Jurkat, Clone E6-1 (cell line): ENCODE measurements at places on chromosomes 12 and 14.

DNA sequence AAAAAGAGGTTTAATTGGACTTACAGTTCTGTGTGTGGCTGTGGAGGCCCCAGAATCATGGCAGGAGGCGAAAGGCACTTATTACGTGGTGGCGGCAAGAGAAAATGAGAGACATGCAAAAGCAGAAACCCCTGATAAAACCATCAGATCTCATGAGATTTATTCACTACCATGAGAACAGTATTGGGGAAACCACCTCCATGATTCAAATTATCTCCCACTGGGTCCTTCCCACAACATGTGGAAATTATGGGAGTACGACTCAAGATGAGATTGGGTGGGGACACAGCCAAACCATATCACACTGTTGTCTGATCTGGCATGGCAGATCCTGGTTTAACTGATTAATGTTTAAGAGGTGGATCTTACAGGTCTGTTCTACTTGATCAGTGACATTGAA is 5.6 kb downstream of the DDX47 start:
- DNase-seq: no peak

DNA sequence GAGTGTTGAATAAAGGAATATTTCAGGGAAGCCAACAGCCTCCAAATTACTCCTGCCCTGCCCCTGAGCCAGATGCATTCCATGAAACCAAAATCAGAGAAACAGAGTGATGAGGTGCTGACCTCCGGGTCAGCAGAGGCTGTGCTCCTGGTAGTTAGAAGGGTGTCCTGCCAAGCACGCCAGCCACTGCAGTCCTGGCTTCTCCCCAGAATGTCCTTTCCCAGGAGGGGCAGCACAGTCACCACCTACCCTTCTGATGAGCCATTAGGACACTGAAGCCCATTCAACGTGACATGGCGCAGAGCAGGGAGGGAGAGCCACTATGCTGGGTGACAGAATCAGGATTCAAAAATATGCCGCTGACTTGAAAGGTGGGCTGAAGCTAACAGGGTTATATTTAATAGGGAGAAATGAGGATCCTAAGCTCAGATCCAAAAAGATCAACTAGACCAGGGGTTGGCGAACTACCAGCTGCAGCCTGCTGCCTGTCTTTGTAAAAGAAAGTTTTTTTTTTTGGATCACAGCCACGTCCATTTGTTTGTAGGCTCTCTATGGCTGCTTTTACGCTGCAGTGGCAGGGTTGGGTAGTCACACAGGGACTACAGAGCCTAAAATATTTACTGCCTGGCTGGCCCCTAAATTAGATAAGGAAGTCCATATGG is 34.5 kb upstream of the PLEK2 start:
- DNase-seq: no peak

DNA sequence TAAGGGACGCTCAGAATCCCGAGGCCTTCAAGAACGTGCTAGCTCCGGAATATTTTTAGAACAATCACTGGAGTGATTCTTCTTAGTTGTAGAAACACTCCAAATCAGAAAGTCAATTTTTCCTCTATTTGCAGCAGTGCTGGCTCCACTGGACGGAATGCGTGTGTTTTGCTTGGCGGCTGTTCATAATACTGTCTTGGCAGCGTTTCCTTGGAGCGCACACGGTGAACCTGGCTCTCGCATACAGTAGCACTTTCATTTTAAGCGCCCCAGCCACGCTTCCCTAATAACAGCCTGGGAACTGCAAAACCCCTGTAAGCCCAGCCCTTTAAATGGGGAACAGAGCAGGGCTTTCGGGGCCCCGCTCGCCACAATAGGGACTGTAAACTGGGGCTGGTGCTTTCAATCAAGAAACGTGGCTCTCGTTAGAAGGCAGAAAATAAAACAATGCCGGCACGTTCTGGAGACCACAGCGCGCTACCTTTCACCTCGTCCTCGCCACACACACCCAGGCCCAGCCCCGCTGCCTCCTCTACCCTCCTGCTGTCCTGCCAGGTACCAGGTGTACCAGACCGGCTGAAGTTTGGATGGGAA is 79.9 kb downstream of the BCL11B start:
- no peak for DNase-seq

- DNase-seq: no peak
These were observed 143.4 kb upstream of the C14orf180 start for GRCh38 chr14:104436047-104436591.

DNA sequence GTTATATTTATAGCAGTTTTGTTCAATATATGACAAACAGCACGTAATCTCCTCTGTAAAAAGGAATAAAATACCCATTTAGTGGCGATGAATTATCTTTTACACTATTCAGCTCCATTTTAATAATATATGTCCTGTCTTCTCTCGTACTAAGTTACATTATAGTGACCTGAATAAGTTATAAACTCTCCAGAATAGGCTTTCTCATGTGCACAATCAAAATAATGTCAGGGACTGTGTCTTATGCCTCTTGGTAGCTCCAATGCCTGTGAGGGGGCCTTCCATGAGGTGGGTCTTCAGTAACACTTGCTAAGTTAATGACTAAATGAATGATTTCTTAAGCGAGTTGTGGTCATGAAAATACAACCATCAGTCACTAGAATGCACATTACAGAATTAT is 150.9 kb downstream of the MDGA2 start:
- no peak for DNase-seq

DNA sequence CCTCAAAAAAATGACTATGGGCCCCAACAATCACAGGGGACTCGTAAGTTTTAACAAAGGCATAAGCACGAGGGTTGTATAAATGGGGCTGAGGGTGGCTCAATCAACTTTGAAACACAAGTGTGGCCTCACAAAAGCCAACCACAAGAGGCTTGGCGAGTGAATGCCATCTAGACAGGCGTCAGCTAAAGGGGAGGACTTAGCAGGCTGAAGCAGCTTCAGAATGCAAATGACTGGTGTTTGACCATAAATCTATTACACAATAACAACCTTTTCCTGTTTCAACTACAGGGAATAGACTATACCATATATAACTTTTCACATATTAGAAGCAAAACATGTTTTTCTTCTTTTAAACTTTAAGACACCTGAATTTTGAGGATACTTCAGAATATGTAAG is 777.9 kb downstream of the FSCB start:
- DNase-seq: no peak

DNA sequence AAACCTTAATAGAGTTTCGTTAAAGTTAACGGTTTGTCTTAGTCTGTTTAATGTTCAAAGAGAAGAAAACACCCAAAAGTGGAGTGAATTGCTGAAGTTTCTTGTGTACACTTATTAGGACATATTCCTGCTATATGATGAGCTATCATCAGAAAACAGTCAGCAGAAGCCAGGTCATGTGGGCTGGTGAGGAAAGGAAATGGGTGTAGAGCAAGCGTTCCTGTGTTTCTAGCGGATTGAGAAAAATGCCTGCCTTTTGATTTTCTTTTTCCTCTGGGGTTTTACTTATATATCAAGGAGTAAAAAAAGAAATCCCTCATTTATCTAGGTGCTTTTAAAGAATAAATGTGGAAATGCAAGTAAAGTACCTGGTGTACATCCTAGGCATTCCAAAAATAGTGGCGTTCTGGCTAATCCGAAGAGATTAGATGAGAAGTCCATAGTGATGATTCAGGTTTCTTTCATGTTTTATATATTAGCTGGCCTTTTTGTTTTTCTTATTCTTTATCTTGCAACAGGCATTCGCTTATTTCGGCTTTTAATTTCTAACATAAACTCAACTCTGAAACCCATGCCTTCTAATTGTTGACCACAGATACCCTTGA is 50.7 kb downstream of the FLRT2 start:
- DNase-seq: no peak

DNA sequence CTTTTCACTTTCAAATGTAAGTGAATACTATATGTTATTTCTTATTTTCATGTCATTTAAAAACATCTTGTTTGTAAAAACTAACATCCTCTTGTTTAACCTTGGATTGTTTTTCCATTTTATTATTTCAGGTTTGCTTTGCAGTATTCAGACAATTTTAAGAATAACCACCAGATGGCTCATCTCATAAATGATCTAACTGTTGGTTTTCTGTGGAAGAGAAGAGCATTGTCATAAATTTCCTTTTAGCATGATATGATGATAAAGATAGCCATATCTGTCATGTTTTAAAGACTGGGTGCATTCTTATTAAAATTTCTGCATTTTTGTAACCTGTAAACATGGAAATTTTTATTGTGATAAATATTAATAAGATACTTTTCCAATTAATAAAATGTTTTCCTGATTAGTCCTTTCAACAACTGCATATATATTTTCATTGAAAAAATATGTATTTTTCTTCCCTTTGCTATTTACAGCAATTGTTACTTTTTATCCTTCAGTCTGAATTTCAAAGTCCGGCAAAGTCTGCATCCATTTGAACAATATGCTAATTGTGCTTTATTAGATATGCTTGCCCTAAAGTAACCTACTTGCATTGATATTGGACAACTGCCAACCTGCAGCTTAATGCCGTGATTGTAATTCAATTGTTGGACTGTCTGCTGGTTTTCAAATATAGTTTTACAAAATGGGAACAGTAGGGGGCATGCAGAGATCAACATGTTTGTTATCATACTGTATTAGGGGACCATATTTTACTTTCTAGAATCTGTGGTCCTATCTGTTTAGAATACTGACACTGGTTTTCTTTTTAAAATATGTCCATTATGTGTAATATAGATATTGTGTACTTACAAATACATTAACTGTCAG is 163.4 kb downstream of the GARIN6 start:
- peak; percentile 10 for DNase-seq

- DNase-seq: no peak
These were observed 102.7 kb downstream of the UNC79 start for GRCh38 chr14:93533437-93533836.

GRCh38 chr12:124451016-124451415 is 116.4 kb downstream of the NCOR2 start:
- DNase-seq: peak; percentile 21

- DNase-seq: no peak
These were observed 349 bp downstream of the CDC42BPB start for GRCh38 chr14:103057028-103057371.

GRCh38 chr12:132249689-132250478 is 79.5 kb downstream of the GALNT9 start:
- DNase-seq: no peak

GRCh38 chr12:99343960-99344359 is 303.6 kb upstream of the GARIN6 start:
- no peak for DNase-seq

DNA sequence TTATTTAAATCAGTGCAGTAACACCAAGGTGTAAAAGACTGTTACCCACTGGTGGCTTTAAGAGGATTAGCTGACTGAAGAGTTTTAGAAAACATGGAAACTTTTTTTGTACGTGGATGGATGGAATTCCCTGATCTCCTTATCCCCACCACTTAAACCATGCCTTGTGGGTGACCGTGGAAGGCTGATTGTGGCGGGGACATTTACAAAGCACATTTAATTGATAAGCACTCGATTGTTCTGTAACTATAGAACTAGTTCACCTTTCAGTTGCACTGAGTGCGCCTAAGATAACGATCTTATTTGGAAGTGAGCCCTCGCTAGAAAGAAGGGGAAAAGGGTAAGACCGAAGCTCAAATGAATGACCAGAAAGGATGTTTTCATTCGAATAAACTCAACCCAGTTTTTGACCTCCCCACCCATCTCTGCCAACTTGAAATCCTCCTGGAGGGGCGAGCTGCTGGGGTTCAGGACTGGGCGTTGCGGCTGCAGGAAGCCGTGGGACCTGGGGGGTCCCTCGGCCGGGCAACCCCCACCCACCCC is 688 bp upstream of the RASSF3 start:
- DNase-seq: no peak

GRCh38 chr14:71467361-71467811 is 464.8 kb upstream of the RGS6 start:
- no peak for DNase-seq

GRCh38 chr12:1319212-1319611 is 275.2 kb downstream of the FBXL14 start:
- no peak for DNase-seq

DNA sequence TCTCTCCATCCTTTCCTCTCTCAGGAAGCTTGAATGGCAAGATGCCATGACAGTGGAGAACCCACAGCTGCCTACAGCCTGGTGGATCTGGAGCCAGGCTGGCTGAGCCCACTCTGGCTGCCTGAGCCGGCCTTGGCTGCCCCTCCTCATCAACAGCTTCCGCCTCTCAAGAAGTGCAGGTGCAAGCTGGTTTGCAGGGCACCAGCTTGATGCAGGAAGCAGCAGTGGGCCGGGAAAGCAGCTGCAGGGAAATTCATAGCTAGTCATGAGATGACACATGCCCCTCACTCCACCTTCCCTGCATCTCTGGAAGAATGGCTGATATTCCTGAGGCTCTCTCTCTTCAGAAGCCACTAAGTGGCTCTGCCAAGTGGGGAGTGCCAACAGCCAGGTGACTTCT is 289.1 kb downstream of the RPS29 start:
- no peak for DNase-seq

- no peak for DNase-seq
These were observed 23.7 kb upstream of the CHST11 start for GRCh38 chr12:104433061-104433460.

DNA sequence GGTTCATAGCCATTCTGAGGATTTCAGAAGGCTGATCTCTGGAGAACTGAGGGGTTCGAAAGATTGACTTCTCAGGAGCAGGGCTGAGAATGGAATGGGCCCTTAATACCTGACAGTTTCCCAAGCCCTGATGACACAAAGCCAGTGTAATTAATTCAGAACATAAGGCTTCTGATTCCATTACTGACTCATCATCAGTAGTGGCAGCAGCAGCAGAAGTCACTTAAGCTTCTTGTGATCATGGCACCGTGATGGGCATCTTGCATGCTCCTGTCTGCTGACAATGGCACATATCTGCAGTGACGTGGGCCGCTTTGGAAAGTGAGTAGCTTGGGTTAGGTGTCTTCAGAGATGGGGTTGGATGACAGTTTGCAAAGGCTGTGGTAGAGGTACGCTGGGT is 38.2 kb upstream of the GSG1 start:
- no peak for DNase-seq

- no peak for DNase-seq
These were observed 3.7 kb upstream of the USP15 start for GRCh38 chr12:62256408-62257096.

DNA sequence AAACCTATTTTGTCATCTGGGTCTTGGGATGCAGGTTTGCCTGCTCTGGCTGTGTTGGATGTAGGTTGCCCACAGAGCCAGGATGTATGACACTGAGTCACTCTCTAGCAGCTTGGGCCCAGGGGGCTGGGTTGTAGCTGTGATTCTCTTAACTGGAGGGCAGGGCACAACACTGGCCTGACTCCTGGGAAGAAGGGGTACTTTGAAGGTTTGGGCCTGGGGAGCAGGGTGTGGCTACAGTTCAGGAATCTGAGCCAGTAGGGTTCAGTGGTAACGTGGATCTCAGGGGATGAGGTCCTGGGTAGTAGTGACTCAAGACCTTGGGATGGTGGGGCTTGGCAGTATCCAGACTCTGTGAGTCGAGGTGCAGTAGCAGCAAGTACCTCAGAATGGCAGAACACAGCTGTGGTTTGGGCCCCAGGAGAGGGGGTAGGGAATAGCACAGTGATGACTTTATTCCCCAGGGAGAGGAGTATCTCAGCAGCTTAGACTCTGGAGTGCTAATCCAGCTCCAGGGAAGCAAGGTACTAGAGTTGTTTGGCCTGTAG is 25.7 kb downstream of the TBC1D15 start:
- no peak for DNase-seq

- no peak for DNase-seq
These were observed 285.3 kb downstream of the DAD1 start for GRCh38 chr14:22303589-22304195.
